ENCODE measurements at places on chromosomes 4 and X.

DNA sequence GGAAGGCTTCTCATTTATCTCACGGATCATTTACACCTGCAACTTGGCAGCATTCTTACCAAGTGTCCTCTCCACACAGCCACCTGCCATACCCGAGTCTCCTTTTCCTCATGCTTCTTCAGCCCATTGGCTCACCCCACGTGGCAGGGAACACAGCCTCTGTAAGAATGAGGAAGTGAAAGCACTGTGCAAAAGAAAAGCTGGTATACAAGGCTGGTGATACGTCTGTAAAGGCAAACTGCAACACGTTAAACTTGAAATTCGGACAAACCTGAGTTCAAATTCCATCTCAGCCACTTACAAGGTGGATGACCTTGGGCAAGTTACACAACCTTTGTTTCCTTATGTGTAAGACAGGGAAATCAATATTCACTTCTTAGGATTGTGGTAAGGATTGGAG, 164.0 kb upstream of the RASGEF1B start:
- DNase-seq: no peak

GRCh38 chr4:28488021-28488420, 1627.4 kb downstream of the STIM2 start:
- no peak for DNase-seq

DNA sequence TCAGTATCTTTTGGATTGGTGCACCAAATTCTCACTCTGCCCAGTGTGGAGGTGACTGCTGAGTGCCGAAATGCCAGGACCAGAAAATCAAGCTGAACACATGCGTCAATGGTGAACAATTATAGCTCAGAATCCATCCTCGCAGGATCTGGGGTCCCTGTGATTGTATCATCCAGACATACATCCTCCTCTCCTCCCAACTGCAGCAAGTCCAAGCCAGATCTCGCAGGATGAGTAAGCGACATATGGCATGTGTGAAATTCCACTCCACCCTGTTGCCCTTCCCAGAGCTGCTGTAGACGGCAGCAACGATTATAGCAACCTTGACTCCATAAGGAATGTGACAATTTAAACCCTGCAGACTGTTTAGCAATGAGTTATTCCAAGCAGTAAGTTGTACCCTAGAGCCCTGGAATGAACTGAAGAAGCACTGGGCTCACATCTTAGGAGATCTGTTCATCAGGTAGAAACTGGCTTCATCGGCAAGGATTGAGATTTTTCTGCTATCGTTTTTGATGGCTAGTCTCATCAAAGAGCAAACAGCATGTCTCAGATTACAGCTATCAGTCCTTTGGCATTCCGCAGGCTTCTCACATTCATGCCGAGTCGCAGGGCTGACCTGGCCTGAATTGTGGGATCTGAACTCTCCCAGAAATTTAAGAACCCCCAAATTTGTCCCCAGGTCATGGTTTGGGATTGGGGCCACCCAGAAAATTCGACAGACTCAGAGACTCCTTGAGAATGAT, 35.5 kb upstream of the SORBS2 start:
- no peak for DNase-seq

- no peak for DNase-seq
Observed at GRCh38 chr4:174794543-174795094, 34.4 kb downstream of the GLRA3 start.

- DNase-seq: no peak
Observed at GRCh38 chr4:8121292-8122015, 37.2 kb downstream of the ABLIM2 start.

DNA sequence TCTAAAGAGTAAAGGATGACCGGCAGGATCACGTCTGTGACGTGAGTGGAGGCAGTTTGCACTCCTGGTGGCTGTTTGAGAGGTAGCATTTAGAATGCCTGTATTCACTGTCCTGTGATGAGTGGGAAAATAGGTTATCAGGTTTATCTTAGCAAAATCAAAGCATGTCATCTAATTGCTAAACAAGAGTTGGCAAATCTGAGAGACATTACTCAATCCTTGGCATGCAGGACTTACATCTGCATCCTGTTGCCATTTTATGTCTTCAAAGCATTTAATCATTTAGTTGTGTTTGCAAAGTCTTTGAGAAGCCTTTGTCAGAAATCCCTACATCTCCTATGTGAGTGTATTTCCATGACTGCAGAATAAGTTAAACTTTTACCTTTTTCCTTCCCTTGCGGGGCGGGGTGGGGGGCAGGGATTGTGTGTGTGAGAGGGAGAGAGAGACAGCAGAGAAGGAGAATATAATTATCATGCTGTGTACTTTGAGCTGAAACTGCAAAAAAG, 41.4 kb upstream of the MSANTD1 start:
- no peak for DNase-seq

DNA sequence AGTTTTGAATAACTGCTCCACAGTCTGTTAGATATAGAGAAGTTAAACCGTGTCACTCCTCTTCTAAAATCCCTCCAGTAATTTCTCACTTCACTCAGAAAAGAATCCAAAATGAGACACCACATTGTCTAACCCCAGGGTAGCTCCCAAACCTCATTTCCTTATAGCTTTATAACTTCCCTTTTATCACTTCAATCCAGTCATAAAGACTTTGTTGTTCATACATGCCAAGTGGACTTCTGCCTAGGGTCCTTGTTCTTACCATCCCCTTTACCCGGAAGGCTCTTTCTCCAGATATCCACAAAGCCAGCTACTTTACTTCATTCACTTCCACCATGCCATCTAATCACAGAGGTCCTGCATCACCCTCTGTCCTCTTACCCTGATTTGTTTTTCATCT, 156.2 kb downstream of the GABRB1 start:
- DNase-seq: no peak

DNA sequence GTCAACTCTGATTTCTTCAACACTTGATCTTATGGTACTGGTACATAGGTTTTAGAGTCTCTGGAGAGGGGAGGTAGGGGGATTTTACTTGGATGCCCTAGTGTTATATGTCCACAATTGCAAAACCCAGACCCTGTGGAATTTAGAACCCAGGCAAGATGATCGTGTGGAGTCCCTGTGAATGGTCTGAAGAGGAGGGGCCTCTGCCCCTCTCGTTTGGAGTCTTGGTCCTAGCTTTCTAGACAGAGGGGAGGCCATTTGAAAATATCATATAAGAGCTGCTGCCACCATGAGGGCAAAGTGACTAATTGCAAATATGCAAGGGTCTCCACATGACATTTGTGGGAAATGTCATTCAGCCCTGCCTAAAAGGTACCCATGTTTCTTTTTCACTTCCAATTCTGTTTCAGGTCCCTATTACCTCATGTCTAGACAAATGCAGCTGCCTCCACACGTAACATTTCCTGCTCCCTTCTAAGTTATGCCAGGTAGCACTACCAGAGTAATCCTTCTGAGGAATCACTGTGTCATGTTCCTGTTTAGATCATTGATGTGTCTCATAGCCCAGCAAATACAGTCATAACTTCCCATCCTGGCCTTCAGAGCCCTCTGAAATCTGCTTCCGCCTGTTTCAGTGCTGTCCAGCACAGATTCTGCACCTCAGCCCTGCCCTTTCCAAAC, 126.8 kb downstream of the KLHL8 start:
- DNase-seq: no peak

- no peak for DNase-seq
Observed at GRCh38 chr4:7526929-7527535, 92.3 kb upstream of the PSAPL1 start.

DNA sequence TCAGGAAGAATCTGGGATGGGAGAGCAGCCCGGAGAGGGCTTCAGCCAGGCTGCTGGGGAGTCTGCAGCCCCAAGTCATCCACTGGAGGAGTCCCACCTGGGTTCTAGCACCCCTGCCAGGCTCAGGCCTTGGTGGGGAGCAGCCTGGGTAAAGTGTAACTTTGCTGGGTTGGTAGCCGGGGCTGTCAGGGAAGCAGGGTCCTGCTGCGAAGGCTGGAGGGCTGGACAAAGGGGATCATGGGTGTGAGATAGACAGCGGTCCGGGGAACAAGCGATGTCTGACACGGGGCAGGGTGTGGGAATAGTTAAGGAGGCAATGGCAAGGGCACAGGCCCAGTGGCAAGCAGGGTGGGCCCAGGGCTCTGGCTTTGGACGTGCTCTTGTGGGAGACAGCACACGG, 37.6 kb downstream of the PDHA1 start:
- no peak for DNase-seq

DNA sequence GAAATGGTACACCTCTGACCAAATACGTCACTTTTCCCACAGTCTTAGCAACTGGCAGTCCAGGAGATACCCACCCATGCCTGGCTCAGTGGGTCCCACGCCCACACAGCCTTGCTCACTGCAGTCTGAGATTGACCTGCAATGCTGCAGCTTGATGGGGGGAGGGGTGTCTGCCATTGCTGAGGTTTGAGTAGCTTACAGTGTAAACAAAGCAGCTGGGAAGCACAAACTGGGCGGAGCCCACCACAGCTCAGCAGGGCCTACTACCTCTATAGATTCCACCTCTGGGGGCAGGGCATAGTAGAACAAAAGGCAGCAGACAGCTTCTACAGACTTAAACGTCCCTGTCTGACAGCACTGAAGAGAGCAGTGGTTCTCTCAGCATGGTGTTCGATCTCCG, 52.7 kb downstream of the AMER1 start:
- DNase-seq: no peak

- DNase-seq: no peak
Observed at GRCh38 chr4:40357738-40358137, 22.6 kb downstream of the CHRNA9 start.

- DNase-seq: no peak
Observed at GRCh38 chr4:107736924-107737448, 17.0 kb upstream of the PAPSS1 start.

DNA sequence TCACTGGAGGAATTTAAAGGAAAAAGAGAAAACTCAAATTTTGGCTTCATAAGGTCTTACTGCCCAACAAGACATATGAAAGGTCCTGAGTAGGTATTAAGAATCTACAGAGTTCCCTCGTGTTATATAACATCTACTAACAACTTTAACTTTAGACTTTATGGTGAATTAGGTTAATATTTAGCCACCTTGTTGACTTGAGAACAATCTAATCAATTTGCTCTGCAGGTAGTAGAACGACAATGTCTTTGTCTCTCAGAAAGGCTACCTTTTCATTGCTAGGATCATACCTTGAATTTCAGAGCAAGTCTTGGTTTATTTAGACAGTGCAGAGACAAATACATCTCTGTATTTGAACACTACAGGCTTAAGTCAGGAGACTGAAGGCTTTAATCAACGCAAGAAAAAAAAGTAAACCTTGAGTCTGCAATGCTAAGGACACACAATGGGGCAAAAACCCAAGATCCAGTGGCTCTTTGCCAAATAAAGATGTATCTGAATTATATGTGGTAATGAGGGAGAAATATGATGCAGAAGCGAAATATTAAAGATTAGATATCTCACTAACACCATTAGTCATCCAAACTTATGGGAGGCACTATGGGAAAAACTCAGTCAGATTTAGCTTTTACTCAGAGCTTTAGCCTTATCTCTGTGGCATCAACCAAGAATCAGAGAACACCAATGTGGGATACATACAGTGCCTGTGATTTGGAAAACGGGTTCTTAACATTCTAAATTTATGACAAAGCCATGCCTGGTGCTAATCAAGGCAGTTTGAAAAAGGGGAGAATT, 93.6 kb upstream of the FTHL17 start:
- DNase-seq: no peak

DNA sequence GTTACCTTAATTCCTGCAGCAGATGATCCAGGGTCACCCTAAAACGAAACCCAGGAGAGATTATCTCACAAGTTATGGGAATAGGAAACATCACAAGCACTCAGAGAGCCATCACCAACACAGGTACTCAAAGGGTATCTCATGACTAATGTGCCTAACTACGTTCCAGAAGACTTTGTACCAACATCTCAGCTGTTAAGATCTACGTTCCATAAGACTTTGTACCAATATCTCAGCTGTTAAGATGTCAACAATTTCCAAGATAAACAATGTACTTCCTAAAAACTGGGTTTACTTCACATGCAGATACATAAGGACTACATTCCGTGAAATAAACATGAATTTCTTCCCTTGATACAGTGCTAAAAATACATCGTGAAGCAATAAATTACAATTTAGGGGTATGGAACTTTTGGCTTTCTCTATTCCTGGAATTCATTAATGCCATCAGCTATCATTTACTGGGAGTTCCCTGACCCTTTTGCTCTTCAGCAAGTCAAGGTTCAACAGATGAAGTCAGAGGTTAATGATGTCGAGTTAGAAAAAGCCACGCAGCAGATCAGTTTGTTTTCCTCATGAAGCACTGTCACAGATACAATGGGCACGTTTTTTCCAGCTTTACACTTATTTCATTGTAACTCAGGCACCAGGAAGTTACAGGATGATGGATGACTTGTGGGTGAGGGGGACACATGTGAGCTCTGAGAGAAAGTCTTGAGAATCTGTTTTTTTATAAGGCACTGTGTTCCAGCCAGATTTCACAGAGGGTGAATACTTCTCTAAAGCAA, 127.0 kb upstream of the ETNPPL start:
- no peak for DNase-seq

DNA sequence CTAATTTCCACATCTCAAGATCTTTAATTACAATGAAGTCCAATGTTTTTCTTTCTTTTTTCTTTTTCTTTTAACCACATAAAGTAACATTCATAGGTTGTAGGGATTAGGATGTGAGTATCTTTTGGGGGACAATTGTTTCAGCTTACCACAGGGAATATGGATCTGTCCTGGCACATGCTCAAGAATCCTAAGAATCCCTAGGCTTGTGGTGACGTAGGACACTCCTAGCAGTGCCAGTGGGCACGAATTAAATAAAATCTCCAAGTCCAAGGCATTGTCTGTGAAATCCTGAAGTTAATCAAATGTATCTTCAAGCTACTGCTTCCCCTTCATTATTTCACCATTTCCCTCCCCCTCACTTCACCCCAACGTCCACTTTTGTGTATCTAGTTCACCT, 2.6 kb upstream of the LAS1L start:
- no peak for DNase-seq

GRCh38 chr4:155403886-155404285, 27.1 kb upstream of the MAP9 start:
- no peak for DNase-seq

- DNase-seq: no peak
Observed at GRCh38 chrX:115665122-115665521, 104.1 kb downstream of the PLS3 start.
